Stimulated activated CD4-positive, alpha-beta T cell treated with anti-CD3 and anti-CD28 coated beads, Interleukin-2, amount 100 ng/mL, for 48 hours (primary cell): ENCODE measurements at places on chromosomes 13 and 19.

GRCh38 chr13:75607447-75607846, 28.7 kb upstream of the LMO7 start:
- no peak for DNase-seq

DNA sequence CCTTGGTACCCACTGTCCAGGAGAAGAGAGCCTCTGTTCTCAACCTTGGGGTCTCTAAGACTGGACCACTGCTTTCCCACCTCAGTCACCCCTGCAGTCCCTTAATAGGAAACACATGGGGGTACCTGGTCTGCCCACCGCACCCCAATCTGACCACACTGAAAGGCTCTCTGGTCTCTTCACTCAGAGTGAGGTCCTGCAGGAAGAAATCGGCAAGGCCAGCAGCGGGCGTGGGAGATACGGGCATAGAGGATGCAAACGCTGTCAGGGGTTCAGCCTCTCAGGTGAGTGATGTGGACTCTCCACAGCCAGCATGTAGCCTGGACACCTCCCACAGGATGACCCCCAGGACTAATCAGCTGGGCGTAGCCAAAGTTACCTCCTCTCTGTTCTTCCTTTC, 3.5 kb downstream of the SIGLEC9 start:
- DNase-seq: no peak

- peak; percentile 29 for DNase-seq
Observed at GRCh38 chr13:99605420-99606323, 104.4 kb downstream of the TM9SF2 start.

- DNase-seq: no peak
Observed at GRCh38 chr13:86080340-86080995, 281.2 kb upstream of the SLITRK6 start.

DNA sequence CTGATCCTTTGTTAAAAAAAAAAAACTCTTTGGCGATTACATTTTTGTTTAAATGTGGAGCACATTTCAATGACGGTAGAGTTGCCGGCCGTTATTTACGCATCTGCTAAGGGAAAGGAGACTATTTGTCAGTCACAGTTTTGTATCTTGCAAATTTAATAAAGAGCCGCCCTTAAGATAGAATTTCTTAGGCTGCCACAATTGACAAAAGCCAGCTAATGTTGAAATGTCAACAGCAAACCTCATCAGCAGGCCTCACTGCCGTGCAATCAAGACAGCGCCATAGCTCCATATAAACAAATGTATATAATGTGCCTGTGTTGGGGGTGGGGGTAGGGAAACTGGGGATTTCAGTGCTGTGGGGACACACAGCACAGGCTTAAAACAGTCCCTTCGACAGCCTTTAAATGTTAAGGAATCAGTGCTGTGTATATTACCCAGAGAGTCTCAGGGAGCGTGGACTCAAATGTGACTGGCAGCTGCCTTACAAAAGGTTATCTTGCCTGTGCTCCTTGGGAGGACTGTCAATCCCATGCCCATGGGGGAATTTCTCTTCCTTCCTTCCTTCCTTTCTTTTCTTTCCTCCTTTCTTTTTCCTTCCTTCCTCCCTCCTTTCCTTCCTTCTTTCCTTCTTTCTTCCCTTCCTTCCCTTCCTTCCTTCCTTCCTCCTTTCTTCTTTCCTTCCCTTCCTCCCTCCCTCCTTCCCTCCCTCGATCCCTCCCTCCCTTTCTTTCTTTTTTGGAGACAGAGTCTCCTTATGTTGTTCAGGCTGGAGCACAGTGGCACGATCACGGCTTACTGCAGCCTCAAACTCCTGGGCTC, 108.0 kb downstream of the URI1 start:
- no peak for DNase-seq
